Osteocyte (in vitro differentiated cells): ENCODE measurements at places on chromosomes 6 and 20. TPM values are rescaled to one million over a fixed set of nuclear protein-coding genes. Genes with fewer than 3 reads are reported as not detected.

Gene LPA
- not detected in 2 replicates for total RNA-seq

Gene MED20
- 24.3 and 30.0 TPM in 2 replicates for total RNA-seq

Gene PRDM13
- not detected in 2 replicates for total RNA-seq

Gene ULBP1
- 10.7 and 11.5 TPM in 2 replicates for total RNA-seq

Gene EPB41L1
- 31.4 and 36.9 TPM in 2 replicates for total RNA-seq

Gene MEP1A
- not detected in 2 replicates for total RNA-seq

Gene GLP1R
- not detected in 2 replicates for total RNA-seq

Gene MMP24
- total RNA-seq = 0.54 and 0.63 TPM in 2 replicates

Gene OOEP
- not detected in 2 replicates for total RNA-seq

Gene CD24
- 0.30 and 0.42 TPM in 2 replicates for total RNA-seq

Gene RIPOR3
- total RNA-seq = 0.11 and 0.37 TPM in 2 replicates

Gene CRNKL1
- total RNA-seq = 21.8 and 21.9 TPM in 2 replicates

Gene ZHX3
- 43.1 and 44.5 TPM in 2 replicates for total RNA-seq

Gene BMP7
- total RNA-seq = not detected in 2 replicates

Gene HLA-DMB
- total RNA-seq = not detected in 2 replicates

Gene MLIP
- 0.65 TPM in 1 of 2 replicates, not detected in the other for total RNA-seq

Gene RAB44
- not detected in 2 replicates for total RNA-seq

Gene ACOT13
- 23.9 and 26.9 TPM in 2 replicates for total RNA-seq

Gene FAM209B
- total RNA-seq = 0.55 TPM in 1 of 2 replicates, not detected in the other

Gene MAFB
- total RNA-seq = 27.6 and 31.9 TPM in 2 replicates

Gene ECT2L
- total RNA-seq = 0.13 TPM in 1 of 2 replicates, not detected in the other

Gene CGA
- not detected in 2 replicates for total RNA-seq

Gene CCN6
- not detected in 2 replicates for total RNA-seq

Gene MYMX
- total RNA-seq = not detected in 2 replicates

Gene LZTS3
- total RNA-seq = 6.6 and 6.9 TPM in 2 replicates

Gene C6orf52
- 0.73 and 0.84 TPM in 2 replicates for total RNA-seq

Gene PSMF1
- total RNA-seq = 129 and 144 TPM in 2 replicates

Gene PTCHD4
- total RNA-seq = 0.91 and 1.3 TPM in 2 replicates

Gene PI3
- total RNA-seq = not detected in 2 replicates

Gene NHSL1
- 19.0 and 21.2 TPM in 2 replicates for total RNA-seq

Gene CCM2L
- total RNA-seq = not detected in 2 replicates

Gene EDN3
- total RNA-seq = not detected in 2 replicates

Gene BNIP5
- total RNA-seq = not detected in 2 replicates

Gene FAM217A
- not detected in 2 replicates for total RNA-seq

Gene EHMT2
- total RNA-seq = 62.4 and 66.7 TPM in 2 replicates

Gene OVOL2
- total RNA-seq = not detected in 2 replicates

Gene GPR6
- not detected in 2 replicates for total RNA-seq

Gene DEFB132
- not detected in 2 replicates for total RNA-seq

Gene CUL9
- total RNA-seq = 39.5 and 41.9 TPM in 2 replicates

Gene SLC2A10
- total RNA-seq = 21.6 and 24.8 TPM in 2 replicates

Gene RSPO3
- 4.0 and 4.5 TPM in 2 replicates for total RNA-seq

Gene SIM1
- 1.6 and 2.6 TPM in 2 replicates for total RNA-seq

Gene DZANK1
- total RNA-seq = 1.9 and 2.4 TPM in 2 replicates

Gene METTL24
- total RNA-seq = not detected in 2 replicates

Gene TNFRSF6B
- 0.84 and 2.3 TPM in 2 replicates for total RNA-seq

Gene FRS3
- 3.4 and 3.9 TPM in 2 replicates for total RNA-seq
